OCI-LY7 (cell line): ENCODE measurements at places on chromosomes 3 and 15. TPM values are rescaled to one million over a fixed set of nuclear protein-coding genes. Genes with fewer than 3 reads are reported as not detected.

Gene ISG20
- total RNA-seq: 244 and 310 TPM in 2 replicates

Gene PLA1A
- not detected in 2 replicates for total RNA-seq

GRCh38 chr3:68479779-68480178 lies 452.6 kb downstream of the TAFA4 start:
- DNase-seq: no peak

DNA sequence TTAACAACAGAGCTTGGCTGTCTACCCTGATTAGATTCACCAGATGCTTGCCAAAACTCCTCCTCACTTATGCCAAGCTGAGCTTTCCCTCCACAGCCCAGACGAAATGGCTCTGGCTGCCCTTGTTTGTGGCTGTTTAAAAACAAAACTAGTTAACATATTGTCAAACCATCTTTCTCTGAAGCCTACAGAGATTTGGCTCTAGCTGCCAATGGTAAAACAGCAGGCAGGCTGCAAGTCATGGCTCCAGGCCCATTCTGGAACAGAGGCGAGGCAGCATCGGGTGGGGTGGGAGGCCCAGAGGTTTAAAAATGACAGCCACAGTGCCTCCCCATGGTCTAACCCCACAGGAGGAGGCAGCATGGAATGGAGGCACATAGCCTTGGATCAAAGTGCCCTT lies 75.9 kb downstream of the SCN5A start:
- no peak for DNase-seq

DNA sequence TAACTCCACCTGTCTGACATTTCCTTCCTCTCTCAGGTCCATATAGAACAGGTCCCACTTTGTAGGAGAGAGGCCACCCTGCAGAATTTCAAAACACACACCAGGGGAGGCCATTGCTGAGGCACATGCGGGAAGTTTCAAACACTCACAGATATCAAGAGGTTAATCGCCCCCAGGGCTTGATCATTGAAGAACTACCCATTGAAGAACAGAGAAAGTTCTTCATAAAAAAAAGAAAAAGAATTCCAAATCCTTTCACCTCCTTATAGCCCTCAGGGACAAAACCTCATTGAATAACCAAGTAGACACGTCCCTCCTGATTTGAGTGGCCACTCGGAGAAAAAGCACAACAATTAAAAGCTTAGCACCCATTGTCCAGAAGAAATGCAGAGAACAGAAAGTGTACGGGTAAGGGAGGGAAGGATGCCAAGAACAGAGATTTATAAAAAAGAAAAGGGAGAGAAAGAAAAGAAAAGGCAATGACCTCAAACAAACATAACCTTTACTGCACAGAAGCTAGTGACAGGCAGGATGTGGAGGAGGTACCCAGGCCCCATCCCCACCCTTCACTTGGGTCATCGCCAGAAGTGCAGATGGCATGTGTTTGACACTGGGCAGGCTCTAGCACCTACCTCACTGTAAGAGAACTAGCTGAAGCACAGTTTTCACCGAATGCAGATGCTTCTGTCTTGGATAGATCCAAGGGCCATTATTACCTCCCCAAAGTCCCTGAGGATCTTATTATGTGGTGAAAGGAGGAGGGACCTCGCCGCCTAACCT lies 112.3 kb upstream of the HES1 start:
- DNase-seq: no peak

- DNase-seq: no peak
Observed at GRCh38 chr3:128423525-128424147, 43.1 kb downstream of the DNAJB8 start.

DNA sequence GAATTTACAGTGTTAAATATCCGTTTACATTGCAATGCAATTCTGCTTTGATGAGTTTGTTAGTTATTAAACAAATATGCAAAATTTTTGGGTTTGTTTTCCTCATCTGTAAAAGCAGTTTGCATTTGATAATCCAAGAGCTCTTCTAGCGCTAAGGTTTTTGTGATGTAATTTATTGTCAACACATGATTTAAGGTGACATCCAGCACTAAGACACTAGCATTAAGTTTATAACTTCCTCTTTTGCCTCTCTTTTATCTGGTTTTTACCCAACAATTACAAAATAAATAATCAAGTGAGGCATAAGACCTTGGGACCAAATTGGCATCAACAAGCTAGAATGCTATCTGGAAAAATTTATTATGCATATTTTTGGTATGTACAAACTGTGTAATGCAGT lies 969 bp upstream of the DNAJC19 start:
- no peak for DNase-seq

DNA sequence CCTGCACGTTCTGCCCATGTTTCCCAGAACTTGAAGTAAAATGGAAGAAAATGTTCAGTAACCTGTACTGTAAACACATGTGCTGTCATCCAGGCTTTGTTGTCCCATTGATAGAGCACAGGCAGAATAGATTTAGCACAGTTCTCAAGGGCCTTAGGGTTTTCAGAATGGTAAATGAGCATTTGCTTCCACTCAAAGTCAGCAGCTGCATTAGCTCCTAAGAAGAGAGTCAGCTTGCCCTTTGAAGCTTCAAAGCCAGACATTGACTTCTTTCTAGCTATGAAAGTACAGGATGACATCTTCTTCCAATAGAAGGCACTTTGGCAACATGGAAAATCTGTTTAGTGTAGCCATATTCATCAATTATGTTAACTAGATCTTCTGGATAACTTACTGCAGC lies 76.2 kb upstream of the TMEM108 start:
- no peak for DNase-seq

DNA sequence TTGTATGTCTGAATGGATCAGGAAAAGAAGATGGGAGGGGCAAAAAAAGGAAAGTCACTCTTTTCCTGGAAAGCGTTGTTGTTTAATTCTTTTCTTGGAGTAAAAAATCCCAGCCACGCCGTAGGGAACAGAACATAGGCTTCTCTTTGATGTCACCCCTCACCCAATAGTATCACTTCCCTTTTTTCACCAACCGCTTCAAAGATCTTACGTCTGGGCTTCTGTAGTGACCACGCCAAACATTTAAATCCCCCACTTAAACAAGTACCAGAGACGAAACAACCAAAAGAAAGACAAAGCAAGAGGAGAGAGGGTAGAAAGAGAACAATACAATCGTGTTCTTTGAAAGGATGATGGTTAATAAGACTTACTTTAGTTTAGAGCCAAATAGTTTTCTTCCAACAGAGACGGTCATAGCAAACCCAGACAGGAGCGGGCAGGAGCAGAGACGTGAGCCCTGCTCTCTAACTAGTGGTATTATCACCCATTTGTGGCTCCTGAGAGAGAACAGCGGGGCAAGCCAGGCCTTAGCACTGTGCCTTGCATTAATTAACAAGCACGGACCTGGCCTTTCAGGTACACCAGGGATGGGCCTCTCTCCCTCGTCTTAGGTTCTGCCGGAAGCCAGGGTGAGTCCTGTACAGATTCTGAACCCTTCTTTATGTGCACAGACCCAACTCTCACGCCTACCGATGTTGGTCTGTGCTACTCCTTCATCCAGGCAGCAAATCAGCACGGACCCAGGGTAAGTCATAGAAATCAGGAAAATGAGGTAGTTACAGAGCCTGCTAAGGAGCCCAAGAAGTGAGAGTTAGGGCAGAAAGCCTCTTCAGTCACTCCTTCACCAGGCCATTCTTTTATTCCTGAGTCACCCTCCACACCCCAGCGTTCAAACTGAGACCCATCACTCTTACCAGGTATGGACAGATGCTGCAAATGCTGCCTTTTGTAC lies 28.2 kb upstream of the BCL6 start:
- peak; percentile 85 for DNase-seq

- no peak for DNase-seq
Observed at GRCh38 chr3:82596805-82597204, 835.4 kb upstream of the GBE1 start.

DNA sequence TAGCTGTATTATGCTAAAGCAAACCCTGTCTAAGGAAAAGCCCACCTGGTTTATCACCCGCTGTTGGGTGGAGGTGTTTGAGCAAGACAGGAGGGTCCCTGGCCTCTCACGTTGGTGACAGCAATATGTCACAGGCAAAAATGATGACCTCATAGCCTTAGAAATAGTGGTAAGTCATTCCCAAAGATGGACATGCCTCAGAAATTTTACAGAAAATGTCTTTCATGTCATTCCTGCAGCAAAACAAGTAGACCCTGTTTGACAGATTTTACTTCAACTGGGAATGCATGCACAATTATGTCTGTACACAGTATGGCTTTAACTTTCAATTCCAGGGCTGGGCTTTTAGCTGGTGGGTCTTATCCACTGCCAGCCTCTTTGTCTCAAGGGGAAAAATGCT lies 362.3 kb upstream of the C2CD4B start:
- DNase-seq: no peak

- DNase-seq: no peak
Observed at GRCh38 chr3:88668180-88668579, 439.2 kb upstream of the EPHA3 start.
